AML-193 (cell line): ENCODE measurements at places on chromosomes 3 and 15.
A peak's percentile ranks its signal among the peaks of the same experiment; 100 is the strongest.

DNA sequence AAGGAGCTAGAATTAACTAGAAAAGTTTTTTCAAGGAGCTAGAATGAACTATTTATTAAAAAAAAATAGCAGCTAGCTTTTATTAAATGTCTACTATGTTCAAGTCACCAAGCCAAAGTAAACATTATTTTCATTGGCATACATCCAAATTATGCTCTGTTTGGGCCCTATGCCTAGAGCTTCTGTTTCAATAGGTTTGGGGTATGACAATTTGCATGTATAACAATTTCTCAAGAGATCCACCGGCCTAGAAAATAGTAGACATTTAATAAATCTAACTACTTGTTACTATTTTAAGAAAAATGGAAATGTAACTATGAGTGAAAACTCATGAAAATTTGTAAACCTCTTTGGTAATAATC is 8.0 kb downstream of the GABRR3 start:
- DNase-seq = no peak

- DNase-seq = peak; percentile 77
These were observed 48.5 kb downstream of the RGMA start for GRCh38 chr15:93040288-93041158.

GRCh38 chr15:76431971-76432370 is 95.4 kb downstream of the ISL2 start:
- no peak for DNase-seq

GRCh38 chr15:39235084-39235795 is 345.6 kb upstream of the THBS1 start:
- no peak for DNase-seq

DNA sequence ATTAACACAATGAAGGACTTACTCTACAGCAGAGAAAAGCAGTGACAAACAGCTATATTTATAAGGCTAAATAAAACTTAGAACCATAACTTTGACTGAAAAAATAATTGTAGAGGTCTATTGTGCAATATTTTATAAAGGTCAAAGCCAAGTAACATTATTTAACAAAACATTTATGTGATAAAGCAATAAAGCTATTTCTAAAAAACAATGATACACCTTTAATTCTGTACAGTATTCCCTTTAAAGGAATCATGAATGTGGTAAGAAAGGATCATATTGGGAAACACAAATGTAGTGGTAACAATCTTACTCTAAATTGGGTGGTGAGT is 236.4 kb downstream of the ISL2 start:
- no peak for DNase-seq

- DNase-seq = no peak
These were observed 92.1 kb downstream of the SLC49A4 start for GRCh38 chr3:122886946-122887345.

- DNase-seq = no peak
These were observed 1080.9 kb upstream of the CADM2 start for GRCh38 chr3:83877910-83878309.

GRCh38 chr3:59392116-59392515 is 342.3 kb upstream of the CFAP20DC start:
- DNase-seq = no peak

DNA sequence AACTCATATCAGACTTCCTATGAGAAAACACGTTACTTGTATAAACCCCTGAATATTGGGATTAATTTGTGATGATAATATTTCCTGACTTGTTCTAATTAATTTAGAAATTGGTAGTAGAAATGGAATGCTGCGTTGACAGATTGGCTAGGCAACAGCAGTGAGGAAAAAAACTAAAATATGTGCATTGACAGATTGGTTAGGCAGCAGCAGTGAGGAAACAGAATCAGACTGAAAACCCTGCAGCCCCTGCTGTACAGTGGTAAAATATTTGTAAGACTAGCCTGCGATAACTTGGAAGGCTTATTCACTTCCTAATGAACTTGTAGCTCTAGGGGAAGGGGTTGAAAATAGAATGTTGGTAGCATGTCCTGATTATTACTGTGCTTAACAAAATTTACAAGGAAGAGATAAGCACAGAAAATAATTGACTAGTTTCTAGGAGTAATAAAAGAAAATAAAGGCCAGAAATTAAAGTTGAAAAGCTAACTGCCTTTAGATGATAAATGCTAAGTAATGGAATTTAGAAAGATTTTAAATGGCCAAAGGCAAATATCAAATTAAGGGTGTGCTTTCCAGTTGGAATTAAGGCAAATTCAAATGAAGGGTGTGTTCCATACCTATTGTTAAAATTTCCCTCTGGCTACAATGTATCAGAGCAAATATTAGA is 29.9 kb upstream of the IL16 start:
- DNase-seq = no peak

GRCh38 chr3:137294839-137295238 is 337.1 kb downstream of the IL20RB start:
- no peak for DNase-seq

- no peak for DNase-seq
These were observed 16.8 kb downstream of the IGDCC4 start for GRCh38 chr15:65405791-65406423.

- no peak for DNase-seq
These were observed 166.6 kb downstream of the BBX start for GRCh38 chr3:107689355-107689754.

DNA sequence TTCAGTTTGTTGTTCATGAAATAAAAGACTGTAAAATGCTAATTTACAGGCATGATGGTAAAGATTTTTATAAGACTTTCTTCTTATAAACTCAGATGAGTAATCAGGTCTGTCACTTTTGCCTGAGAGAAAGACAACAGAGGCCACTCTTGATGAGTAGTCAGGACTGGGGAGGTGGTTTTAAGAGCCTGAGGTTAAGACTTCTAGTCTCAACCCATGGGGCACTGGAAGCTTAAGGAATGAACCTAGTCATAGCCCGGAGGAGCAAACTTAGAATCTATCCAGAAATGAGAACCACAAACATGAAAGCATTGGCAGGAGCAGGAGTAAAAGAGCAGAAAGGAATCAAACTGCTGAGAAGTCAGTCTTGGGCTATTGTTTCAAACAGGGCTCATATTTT is 846.3 kb upstream of the ARPP21 start:
- no peak for DNase-seq

GRCh38 chr15:101477851-101478362 is 11.6 kb downstream of the PCSK6 start:
- DNase-seq = no peak

GRCh38 chr3:94887065-94887464 is 824.2 kb downstream of the NSUN3 start:
- no peak for DNase-seq

- DNase-seq = no peak
These were observed 70.8 kb downstream of the ADAM10 start for GRCh38 chr15:58678683-58679082.

GRCh38 chr15:98980899-98981228 is 26.7 kb downstream of the PGPEP1L start:
- DNase-seq = no peak

- DNase-seq = no peak
These were observed 37.7 kb upstream of the SLC4A7 start for GRCh38 chr3:27521872-27522265.

DNA sequence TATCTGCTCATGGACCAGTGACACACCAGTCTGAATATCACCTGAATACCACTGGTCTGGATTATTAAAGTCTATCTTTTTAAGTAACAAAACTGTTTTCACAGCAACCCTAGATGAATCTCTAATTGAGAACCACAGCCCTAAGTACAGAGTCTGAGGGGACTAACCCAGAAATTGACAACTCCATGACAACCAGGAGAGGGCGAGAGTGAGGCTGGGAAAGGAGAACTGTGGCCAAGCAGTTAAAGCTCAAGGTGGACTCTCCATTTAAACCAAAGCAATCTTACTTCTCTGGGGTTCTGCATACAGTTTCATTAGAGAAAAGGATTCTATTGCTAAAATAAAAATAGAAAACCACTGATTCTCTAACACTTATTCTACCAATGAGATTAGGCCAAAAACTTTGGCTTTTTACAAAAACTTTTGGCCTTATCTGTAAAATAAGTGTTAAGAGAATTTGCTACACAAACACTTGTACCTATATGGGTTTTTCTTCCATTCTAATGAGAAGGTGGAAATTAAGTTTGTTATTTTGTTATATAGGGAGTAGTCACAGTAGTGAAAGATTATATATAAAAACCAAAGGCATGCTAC is 11.4 kb downstream of the NEK10 start:
- peak; percentile 74 for DNase-seq

- DNase-seq = peak; percentile 31
These were observed 244.1 kb downstream of the SLCO3A1 start for GRCh38 chr15:92097474-92098178.

DNA sequence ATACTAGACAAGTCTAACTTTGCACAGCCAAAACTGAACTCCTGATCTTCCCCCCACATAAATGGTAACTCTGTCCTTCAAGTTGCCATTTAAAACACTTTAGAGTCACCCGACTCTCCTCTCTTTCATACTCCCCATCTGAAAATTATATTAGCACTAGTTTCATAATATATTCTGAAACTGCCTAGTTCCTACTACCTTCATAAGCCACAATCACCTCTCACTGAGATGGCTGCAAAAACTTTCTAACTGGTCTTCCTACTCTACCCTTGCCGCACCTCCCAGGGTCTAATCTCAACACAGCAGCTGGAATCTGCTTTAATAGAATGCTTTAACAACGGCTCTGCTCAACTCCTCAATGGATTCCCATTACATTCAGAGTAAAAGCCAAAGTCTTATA is 55.0 kb downstream of the GLB1 start:
- no peak for DNase-seq

DNA sequence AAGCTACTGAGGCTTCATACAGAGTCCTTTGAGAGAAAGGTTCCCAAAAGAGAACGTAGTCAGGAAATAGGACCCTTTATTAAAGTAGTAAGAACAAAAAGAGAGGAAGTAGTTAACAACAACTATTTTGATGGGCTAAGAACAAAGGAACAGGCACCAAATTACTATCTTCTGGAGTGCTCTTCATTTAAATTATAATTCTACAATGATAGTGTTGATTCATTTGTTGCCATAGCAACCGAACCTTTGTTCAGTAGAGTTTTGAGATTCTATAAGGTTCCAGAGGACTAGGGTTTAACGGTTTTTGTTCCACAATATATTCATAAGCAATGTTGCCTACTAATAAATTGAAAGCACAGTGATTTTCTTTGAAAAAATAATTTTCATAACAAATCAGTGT is 78.8 kb downstream of the CMSS1 start:
- DNase-seq = peak; percentile 49

DNA sequence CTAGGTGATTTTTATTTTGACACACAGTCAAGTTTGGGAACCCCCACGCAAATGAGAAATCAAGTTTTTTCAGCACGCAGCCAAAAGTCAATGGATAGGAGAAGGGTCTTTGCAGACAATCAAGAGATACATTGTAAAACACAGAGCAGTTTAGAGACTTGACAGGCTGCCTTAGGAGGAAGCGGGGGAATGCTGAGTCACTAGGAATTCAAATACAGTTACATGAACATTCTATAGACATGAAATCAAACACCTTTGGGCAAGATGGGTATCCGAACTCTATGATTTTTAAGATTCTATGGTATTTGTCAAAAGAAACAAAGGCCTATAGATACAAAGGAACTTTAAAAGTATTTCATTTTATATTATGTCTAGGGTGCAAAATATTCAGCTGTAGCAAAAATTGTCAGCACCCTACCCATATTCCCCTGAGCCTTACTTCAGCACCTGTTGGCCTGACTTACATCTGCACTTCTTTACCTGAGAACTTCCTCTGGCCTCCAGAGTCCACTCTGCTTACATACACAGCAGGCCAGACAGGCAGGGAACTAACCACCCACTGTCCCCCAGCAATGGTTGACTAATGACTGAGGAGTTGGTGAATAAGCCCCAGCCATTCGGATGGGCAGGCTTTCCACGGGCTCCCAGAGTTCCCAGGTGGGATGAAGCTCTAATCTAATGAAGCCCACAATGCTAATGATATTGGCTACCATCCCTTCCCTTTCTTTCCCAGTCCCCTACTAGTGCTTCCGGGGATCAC is 289.3 kb upstream of the RORA start:
- no peak for DNase-seq

- peak; percentile 49 for DNase-seq
These were observed 31.0 kb downstream of the GRIP2 start for GRCh38 chr3:14508966-14509795.

GRCh38 chr3:83622526-83622925 is 1336.3 kb upstream of the CADM2 start:
- DNase-seq = no peak

- no peak for DNase-seq
These were observed 1.2 kb upstream of the SLC22A13 start for GRCh38 chr3:38264353-38264771.

- DNase-seq = peak; percentile 11
These were observed 62.9 kb downstream of the EFCAB12 start for GRCh38 chr3:129365296-129366136.

DNA sequence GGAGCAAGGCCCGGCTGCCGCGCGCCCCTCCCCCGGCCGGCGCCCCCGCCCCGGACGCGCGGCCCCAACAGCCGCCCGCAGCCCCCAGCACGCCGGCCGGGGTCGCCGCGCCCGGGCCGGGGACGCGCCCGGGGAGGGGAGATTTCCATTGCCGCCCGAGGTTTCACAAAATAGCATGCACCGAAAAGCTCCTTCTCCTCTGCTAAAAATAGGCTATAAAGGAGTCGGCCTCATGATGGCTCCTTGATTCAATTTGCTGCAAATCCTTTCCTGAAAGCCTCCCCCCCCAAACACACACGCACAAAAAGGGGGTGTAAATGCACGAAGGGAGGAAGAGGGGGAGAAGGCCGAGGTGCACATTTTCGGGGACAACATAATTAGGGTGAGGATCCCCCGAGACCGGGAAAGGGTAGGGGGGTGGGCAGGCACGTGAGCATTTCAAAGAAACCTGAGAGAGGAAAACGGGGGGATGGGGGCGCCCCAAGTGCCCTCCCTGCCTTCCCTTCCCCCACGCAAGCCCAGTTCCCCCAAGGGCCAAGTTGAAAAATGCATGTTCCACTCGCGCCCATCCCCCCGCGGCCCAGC is 734 bp downstream of the TBL1XR1 start:
- DNase-seq = peak; percentile 47

GRCh38 chr3:134361162-134361835 is 12.9 kb downstream of the AMOTL2 start:
- no peak for DNase-seq

GRCh38 chr3:63972987-63973386 is 50.3 kb downstream of the PSMD6 start:
- DNase-seq = no peak

DNA sequence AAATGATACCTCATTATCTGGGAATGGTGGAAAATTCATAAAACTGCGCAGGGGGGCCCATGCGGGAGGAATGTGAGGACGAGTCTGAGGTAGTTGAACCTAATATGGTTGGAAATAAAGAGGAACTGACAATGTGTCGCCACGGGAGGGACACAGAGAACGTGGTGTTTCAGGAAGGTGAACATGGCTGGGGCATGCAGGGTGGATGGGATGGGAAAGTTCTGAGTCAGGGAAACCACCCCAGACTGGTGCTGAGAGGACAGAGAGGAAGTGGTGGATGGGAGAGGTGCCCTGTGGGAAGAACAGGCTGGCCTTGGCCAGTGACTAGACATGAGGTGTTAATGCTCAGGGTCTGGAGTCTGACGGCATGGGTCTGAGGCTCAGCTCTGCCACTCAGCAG is 137.1 kb upstream of the WNT5A start:
- DNase-seq = no peak

GRCh38 chr3:197801891-197802778 is 11.1 kb downstream of the LRCH3 start:
- peak; percentile 81 for DNase-seq
